ENCODE measurements at places on chromosomes 1 and 21.

GRCh38 chr1:52904927-52905698, 16.4 kb downstream of the ECHDC2 start:
- no peak for DNase-seq

DNA sequence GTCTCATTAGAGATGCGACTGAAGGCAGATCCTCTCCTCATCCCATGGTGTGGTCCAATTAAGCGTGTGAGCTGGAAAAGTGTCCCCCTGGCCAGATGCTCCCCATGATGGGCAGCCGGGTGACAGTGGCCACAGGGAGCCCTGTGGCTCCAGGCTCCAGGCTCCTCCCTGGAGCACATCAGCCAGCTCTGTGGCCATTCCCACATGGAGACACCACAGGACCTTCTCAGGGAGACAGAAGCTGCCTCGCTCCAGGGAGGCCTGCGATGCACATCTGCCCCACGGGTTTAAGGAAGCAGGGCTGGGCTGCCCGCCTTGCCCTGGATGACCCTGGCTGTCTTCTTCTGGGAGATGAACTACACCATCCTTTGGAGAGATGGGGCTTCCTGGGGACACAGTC, 99.9 kb upstream of the TLR5 start:
- DNase-seq = no peak

DNA sequence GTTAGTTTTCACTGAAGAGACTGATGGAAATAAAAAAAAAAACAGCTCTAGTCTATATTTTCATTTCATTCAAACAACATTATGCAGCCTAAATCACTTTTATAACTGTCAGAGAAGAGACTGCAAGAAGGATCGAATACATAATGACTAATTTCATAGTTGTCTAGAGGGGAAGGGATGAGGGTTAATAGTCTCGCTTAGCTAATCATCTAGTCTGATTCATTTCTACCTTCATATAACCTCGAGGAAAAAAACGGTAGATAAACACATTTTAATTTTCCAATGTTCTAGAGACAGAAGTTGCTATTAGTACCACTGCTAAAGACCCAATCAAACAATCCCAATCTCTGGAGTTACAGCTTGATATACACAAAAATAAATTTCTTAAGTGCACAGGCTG, 3.5 kb downstream of the FUBP1 start:
- no peak for DNase-seq

GRCh38 chr1:79519084-79519760, 512.7 kb upstream of the ADGRL4 start:
- no peak for DNase-seq

GRCh38 chr21:37373539-37373938, 7.0 kb downstream of the DYRK1A start:
- no peak for DNase-seq

DNA sequence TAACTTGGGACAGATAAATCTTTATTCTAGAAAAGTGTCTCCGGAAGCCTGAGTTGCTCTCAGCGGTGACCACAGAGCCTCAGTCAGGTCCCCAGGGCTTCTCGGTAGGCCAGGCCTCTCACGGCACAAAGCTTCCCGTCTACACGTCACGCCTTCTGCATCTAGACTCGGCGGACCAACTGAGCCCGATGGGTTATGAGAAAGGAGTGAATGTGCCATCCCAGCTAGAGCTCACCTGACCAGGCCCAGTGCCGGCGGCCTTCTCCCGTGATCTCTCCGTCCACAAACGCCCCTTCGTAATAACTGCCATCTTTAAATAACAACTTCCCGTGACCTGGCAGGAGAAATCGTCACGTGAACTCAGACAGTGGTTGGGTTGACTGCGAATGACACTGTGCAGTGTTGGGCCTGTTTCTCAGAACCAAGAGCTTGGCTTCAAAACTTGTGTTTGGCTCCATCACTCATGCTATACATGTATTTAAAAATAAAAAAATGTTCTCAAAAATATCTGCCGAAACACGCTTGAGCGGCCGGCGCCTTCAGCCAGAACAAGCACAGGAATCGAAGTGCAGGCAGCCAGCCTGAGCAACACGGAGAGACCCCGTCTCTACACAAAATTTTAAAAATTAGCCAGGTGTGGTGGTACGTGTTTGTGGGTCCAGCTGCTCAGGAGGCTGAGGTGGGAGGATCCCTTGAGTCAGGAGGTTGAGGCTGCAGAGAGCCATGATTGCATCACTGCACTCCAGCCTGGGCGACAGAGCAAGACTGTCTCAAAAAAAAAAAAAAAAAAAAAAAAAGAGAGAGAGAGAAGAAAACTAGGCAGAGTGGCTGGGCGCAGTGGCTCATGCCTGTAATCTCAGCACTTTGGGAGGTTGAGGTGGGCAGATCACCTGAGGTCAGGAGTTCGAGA, 3.1 kb downstream of the MORN1 start:
- no peak for DNase-seq

- DNase-seq = no peak
These were observed 81.8 kb upstream of the HMCN1 start for GRCh38 chr1:185652348-185652747.

- no peak for DNase-seq
These were observed 845.5 kb upstream of the ADGRL4 start for GRCh38 chr1:79852004-79852403.

DNA sequence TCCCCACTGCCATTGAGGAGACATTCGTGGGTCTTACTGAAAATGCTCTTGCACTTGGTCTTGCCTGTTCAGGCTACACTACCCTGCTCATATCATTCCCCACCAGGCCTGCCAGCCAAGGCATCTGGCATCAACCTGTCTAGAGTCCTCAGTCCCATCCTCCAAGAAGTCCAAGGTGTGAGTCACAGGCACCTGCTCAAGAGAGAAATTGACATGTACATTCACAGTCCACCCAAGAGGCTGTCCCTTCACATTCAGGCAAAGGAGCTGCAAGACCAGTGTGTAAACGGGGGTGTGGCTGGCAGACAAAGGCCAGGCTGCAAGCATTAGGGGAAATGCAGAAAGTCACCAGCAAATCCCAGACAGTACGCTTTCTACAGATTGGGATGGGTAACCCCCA, 13.1 kb upstream of the PLA2G2C start:
- DNase-seq = no peak

DNA sequence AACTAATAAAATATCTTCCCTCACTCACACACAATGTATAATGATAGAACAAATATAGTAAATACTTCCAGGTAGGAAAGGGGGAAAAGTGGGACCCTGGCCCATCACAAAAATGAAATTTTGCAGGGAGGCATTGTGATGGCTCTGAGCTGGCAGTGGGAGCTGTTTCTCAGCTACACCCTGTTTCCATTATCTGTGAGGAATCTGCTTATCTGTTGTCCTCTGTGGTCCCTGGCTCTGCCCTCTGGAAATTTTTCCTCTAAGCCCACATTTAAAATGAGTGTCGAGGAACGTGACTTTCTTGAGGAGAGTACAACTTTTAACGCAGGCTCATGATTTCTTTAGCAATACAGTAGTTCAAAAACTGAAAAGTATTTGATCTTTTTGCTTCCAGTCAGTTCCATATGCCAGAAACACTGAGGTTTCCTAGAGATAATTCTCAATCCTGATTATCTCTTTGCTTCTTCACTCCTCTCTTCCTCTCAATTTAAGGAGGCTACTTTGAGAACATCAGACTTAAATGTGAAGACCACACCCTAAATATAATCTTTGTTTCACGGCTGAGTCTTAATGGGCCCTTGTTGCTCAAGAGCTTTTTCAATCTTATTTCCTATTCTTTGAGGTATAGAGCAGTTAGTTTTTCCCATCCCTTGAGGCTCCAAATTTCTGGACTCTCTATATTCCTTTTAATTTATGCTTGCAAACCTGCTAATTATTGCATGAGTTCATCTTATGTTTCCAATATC, 5.0 kb upstream of the EEIG2 start:
- no peak for DNase-seq

- peak; percentile 34 for DNase-seq
These were observed 19.1 kb downstream of the NME7 start for GRCh38 chr1:169348383-169349036.

DNA sequence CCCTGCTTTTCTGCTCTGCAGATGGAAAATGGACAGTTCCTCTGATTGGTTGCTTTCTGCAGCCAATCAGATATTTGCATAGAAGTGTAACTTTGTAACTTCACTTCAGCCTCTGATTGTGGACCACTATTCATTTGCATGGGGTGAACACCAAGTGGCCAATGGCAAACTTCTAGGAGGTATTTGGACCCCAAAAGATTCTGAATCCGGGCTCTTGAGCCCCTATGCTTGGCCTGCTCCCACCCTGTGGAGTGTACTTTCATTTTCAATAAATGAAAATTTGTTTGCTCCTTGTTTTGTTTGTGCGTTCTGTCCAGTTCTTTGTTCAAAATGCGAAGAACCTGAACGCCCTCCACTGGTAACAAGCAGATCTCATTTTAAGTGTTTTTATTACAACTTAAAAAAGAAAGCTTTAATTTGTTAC, 6.4 kb upstream of the GSTM4 start:
- DNase-seq = no peak

DNA sequence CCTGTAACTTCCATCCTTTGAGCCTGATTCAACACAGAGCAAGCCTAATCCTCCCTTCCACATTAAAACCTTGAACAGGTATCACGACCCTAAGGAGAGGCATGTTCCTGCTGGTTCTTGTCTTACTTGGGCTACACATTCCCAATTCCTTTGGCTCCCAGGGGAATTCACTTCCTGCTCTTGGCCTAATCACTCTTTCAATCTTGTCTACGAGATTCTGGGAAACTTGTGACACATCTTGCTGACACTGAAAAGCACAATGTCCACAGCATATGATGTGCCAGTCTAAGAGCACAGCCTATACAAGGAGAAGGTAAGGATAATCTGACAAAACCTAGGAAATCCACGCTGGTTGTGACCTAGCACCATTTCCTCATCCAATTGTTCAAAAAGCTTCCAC, 163.9 kb downstream of the GABPA start:
- no peak for DNase-seq

- DNase-seq = no peak
These were observed 74.6 kb downstream of the SLC45A1 start for GRCh38 chr1:8392522-8392921.

GRCh38 chr21:35840949-35841348, 219.4 kb downstream of the SETD4 start:
- DNase-seq = no peak

- DNase-seq = no peak
These were observed 12.5 kb upstream of the GPR153 start for GRCh38 chr1:6273380-6273891.

- no peak for DNase-seq
These were observed 33.6 kb downstream of the CAMK1G start for GRCh38 chr1:209617047-209617673.

DNA sequence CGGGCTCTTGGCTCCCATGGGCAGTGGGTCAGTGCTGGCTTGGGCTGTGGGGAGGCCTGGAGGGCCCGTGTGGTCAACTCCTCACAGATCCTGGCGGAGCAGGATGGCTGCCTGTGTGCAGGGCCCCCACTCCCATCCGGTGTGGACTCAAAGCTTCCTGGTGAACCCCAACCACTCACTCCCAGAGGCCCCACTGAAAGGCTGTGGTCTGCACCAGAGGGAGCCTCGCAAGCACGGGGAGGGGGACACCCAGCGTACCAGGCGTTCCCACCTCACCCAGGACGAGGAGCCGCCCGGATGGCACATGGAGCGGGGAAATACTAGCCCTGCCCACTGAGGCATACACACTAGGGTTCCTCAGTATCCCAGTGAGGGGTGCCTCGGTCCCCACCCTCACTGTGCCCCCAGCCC, 75.4 kb upstream of the ACTRT2 start:
- DNase-seq = no peak

GRCh38 chr1:58786184-58786926, 2.5 kb upstream of the JUN start:
- DNase-seq = no peak

DNA sequence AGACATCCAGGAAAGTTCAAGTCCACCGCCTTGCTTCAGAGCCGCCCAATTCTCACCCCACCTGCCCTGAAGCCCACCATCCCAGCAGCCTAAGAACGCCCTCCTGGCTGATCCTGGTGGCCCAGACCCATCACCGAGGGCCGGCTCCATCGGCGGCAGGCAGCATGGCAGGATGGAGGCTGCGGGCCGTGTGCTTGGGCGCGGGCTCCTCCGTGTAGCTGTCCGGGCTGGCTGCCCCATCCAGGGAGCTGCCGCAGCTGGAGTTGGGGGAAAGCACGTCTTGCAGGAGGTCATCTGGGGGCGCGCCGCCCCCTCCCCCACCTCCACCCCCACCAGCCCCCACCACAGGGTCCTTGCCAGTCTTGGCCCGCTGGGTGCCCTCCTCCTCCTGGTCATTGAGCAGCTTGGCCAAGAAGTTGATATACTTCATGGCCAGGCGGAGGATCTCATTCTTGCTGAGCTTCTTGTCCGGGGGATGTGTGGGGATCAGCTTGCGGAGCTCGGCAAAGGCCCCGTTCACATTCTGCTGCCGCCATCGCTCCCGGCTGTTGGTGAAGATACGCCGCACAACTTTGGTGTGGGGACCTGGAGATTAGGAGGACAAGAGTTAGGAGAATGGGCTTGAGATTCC, 12.3 kb downstream of the TAL1 start:
- no peak for DNase-seq

DNA sequence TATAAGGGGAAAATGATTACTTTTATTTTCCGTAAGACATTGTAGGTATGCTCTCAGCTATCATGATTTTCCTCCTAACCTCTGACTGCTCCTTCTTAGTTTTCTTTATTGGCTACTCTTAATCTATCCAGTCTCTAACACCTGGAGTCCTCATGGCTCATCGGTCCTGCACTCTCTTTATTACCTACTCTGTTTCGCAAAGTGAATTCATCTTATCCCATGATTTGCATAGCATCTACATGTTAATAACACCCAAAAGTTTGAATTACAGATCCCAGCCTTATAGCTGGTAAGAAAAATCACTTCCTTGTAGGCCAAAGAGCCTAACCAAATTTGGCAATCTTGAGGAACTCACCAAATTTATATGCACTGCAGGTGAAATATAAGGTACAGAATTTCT, 136.3 kb downstream of the CDC42BPA start:
- no peak for DNase-seq

GRCh38 chr1:18529714-18530113, 49.0 kb downstream of the KLHDC7A start:
- DNase-seq = no peak

- DNase-seq = no peak
These were observed 20.9 kb downstream of the FGGY start for GRCh38 chr1:59317780-59318179.

- no peak for DNase-seq
These were observed 4.9 kb downstream of the PBX1 start for GRCh38 chr1:164563721-164564360.

DNA sequence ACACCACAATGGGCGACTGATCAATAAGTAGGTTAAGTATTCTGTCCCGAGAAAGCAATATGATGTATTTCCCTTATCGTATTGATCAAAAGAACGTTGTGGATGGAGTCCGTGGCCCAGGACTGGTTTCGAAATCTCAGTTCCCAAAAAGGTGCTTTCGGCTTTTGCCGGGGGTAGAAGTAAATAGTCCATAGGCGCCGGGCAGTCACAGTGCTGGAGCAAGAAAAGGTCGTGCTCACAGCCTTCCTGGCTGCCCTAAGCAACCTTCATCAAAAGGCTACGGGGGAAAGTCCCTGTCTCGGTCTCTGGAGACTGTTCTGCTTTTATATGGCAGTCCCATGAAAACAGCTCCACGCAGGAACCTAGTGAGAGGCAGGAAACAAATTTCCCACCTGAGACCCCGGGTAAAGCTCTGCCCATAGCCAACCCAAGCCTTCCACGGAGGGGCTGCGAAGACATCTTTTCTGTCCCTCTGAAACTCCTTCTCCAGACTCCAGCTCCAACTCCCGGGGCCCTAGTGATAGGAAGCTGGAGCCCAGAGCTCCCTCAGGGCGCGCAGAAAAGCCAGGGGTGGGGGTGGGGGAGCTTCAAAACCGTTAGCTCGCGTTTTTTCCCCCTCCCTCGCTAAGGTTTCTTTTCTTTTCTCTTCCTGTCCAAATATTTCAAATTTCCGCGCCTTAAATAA, 7.0 kb downstream of the CDKN2C start:
- DNase-seq = peak; percentile 14

Measured in central memory CD4-positive, alpha-beta T cell (primary cell).